ENCODE measurements at places on chromosomes 12 and 14.

- no peak for DNase-seq
Measured at GRCh38 chr12:131894981-131895639, 688 bp downstream of the ULK1 start.

GRCh38 chr12:108457006-108457733, 57.9 kb upstream of the FICD start:
- DNase-seq: no peak

- DNase-seq: no peak
Measured at GRCh38 chr12:111156304-111156703, 212.6 kb downstream of the PHETA1 start.

GRCh38 chr12:79532907-79533288, 157.9 kb downstream of the PAWR start:
- DNase-seq: no peak

DNA sequence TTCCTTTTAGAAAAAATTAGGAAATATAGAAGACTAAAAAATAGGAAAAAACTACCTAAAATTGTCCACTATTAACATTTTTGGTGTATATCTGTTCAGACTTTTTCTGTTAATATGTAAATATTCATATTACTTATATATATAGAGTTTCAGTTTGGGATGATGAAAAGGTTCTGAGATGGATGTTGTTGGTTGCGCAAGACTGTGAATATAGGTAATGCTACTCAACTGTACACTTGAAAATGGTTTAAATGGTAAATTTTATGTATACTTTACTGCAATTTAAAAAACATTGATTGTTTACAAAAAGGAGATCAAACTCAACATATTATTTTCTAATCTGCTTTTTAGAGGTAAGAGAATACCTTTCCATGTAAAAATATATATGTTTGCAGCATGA, 200.9 kb downstream of the RAD51B start:
- no peak for DNase-seq

DNA sequence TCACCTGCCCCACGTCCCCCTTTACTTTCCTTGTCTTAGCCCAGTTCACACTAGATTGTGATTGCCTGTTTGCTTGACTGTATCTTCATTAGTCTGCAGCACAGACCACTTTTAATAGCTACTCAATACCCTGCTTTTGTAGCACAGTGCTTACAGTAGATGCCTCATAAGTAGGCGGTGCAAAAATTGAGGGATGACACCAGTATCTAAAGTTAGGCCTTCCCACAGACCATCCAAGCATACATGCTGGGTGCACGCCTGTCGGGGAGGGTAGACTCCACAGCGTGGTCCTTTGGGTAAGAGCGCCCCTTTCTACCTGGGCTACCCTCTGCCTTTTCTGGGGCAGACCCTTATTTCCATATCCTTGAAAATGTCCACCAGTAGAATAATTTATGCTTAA, 140.8 kb downstream of the GCH1 start:
- no peak for DNase-seq

GRCh38 chr12:16324272-16324671, 23.2 kb upstream of the MGST1 start:
- no peak for DNase-seq

DNA sequence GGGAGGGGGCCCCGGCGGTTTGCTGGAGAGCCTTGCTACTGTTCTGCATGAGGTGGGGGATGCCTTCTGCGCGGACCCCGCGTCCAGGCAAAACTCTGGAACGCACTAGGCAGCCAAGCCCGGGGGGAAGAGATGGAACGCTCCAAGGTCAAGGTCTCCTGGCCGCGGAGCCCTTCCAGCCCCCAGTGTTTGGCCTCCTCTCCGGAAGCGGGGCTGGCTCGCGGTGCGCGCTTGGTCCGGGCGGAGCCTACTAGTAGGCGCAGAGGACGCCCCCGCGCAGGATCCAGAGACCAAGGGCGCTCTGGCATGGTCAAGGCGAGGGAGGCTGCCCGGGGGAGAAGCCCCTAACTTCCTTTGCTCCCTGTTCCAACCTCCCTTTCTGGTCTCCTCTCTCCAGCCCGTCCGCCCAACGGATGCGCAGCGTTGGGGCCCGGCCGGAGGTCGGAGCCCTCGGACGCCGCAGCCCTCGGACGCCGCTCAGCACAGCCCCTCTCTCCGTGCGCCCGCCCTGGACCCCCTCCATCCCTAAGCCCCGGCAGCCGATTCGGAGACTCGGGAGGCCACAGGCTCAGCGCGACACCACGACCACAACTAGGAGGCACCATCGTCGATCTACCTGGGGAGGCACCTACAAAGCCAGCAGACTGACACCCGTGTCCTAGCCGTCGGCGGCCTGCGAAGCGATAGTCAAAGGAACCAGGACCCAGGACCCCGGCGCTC, 669 bp upstream of the KCNK13 start:
- DNase-seq: no peak

GRCh38 chr12:109331301-109331952, 16.3 kb upstream of the MYO1H start:
- no peak for DNase-seq

DNA sequence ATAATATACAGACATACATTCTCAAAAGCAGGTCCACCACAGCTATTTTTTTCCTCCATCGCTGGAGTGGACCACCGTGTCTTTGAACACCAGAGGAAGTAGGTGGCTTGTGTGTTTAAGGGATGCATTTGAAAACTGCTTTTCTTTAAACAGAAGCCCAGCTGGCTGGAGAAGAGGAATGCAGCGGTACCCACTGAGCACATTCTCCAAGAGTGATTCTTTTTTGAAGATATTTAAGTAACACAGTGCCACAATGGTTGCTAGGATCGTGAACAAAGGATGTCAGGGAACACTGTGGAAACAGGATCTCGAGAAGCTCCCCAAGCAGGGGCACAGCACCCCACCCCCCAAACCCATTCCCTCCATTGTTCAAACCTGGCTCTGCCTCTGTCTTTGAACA, 286.6 kb upstream of the PWP1 start:
- no peak for DNase-seq

- DNase-seq: no peak
Measured at GRCh38 chr14:76986231-76986565, 42.3 kb downstream of the IRF2BPL start.

DNA sequence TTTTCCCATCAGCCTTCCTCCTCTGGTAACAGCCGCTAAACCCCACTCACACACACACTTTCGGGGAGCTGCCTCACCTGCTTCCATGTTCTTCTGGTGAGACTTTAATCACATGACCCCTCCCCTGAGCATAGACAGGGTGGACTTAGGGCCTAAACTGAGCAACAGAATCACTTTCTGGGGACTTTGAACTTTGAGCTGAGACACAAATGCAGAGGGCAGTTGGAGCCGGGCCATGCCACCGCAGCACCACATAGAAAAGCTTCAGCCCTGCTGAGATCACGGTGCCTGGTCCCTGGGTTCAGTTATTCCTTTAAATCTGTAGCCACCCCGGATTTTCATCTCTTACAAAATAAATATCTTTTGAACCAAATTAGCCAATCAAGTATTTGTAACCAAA, 18.4 kb upstream of the MAP3K9 start:
- DNase-seq: no peak

DNA sequence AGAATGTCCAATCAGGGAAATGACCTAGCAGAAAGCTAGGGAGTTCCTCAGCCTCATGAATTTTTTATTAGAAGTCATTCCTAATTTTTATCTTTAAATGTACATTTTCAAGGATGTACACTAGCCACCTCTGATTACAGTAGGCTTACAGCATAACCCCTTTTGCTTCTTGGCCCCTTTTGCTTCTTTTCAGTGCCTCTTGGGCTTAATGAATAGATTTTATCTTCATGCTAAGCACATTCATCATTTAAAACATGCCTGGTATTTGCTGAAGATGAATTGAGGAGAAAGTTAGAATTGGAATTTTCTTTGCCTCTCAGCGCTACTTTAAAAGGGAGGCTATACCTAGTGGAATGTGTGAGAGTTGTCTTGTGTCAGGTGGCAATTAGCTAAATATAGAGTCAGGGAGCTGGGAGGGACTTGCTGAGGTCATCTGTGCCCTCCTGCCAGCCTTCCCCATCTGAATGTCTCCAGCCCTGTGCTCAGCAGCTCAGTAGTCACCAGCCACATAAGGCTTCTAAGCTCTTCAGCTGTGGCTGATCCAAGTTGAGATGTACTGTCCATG, 132.1 kb downstream of the SAMD4A start:
- no peak for DNase-seq

DNA sequence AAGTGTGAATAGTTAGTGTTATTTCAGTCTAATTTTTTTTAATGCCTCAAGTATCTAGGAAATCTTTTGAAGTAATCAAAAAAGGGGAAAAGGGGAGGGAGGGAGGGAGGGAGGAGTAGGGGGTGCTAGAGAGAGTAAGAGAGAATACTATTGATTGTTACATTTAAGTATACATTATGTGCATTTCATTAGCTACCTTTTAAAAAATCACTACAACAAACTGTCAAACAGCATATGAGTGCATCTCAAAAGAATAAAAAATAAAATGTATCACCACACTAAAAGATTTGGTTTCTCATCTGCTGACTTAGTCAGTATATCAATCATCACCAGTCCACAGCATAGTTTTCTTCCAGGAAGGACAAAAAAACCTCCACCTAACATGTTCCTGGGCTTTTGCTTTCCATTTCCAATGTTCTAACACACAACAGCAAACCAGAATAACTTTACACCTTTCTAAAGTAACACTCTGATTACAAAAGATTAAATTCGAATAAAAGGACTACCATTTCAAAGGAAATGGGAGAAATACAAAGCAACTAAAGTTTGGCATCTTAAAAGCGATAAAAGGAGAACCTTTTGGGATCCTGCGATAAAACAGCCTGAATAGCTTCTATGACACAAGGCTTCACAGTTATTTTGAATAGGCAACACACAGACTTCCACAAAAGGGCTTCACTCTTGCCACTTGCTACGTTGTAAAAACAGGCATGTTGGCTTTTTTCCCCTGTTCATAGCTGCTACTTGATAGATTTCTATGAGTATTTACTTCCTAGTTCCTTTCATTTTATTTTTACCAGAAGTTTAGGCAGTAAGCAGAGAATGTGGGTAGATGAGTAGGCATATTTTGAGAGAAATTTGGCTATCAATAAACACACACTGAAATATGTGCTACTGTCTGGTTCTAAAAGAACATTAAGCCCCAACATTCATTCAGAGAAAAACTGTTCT, 160.9 kb downstream of the EPS8 start:
- no peak for DNase-seq

DNA sequence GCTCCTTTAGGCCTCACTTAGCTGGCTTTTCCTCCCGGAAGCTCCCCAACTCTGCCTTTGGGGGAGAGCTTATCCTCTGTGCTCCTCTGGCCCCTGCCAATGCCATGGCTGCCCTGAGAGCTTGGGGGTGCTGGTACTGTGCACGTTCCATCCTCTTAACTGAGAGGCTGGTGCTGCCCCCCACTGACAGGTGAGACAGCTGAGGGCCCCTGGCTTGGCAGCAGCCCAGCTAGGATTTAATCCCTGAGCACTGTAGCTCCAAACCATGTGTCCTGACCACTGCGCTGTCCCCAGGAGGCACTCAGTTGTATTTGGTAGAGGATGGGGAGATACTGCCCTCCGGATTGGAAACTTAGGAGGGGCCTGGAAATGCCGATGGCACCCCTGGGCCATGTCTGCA, 46.1 kb downstream of the UBE3B start:
- no peak for DNase-seq

GRCh38 chr14:93319958-93320357, 12.9 kb downstream of the BTBD7 start:
- DNase-seq: no peak

DNA sequence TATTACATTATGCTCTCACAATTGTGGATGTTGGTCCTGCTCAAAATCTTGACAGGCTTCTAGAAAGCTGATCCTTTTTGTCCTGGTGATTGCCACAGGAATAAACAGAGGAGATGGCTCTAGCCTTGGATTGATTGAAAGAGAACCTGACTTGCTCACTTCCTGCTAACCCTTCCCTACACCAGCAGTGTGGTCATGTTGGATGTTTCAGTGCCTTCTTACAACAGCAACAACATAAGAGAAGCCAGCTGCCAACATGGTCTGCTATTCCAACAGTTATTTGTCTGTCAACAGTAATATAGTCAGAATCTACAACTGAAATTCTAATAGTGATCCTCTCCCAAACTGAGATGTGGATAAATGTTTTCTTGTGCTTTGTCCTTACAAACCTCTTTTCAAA, 311.6 kb upstream of the DIO2 start:
- no peak for DNase-seq

DNA sequence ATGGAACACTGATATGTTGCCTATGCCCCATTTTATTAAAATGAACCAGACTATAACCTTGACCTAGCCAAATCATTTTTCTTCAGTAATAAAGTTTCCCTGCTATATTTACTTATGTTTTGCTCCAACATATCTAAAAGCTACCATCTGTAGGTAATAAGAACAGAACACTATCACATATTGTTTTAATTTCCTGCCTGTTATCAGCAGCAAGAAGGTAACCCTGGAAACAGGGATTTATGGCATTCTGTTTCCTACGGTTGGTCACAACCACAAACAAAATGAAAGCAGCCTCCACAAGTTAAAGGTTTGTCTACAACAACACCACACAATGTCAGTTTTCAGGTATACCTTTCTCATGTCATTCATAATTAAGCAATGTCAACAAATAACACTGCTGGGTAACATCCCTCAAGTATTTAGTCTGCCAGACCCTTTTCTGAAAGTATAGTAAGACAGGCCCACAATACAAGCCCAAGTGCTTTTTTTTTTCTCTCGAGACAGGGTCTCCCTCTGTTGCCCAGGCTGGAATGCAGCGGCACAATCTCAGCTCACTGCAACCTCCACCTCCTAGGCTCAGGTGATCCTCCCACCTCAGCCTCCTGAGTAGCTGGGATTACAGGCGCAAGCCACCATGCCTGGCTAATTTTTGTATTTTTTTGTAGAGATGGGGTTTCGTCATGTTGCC, 25.5 kb downstream of the GCH1 start:
- DNase-seq: no peak

Data from T1000 (cell line).